GM13976 (cell line): ENCODE measurements at places on chromosomes 13 and 19.

GRCh38 chr13:76029706-76030105, 393.6 kb downstream of the LMO7 start:
- DNase-seq = no peak

DNA sequence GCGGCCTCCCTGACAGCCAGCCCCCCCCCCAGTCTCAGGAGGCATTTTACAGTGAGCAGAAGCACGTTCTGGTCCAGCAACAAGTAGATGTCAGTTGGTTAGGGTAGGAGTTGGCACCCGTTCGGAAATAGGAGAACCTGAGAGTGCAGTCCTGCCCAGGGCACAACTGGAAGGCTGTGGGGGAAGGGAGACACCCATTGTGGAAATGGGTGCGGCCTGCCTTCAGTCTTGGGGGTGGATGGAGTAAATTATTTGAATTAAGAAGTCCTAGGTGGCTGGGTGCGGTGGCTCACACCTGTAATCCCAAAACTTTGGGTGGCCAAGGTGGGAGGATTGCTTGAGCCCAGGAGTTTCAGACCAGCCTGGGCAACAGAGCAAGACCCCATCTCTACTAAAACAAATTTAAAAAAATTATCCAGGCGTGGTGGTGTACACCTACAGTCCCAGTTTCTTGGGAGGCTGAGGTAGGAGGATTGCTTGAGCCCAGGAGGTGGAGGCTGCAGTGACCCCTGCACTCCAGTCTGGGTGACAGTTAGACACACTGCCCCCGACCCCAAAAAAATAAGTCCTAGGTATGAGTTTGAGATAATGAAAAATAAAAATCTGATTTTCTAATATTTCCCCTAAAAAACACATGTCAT, 1.2 kb downstream of the CIRBP start:
- no peak for DNase-seq

DNA sequence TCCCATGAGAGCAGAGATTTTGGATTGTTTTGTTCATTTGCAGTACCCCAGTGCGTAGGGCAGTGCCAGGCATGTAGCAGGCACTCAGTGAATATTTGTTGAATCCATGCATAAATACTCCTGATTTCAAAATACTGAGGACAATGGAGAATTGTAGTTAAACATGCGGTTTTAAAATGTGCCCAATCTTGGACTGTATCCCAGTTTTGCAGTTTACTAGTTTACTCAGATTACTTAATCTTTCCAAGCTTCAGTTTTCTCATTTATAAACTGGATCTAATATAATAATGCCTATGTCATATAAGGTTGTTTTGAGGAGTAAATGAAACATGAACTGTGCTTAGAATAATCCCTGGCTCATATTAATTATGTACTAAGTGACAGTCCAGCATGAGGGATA, 39.0 kb downstream of the RCBTB2 start:
- DNase-seq = no peak

- no peak for DNase-seq
These were observed 22.4 kb upstream of the FFAR2 start for GRCh38 chr19:35425682-35426081.

GRCh38 chr19:40862333-40862732, 12.1 kb upstream of the CYP2A6 start:
- no peak for DNase-seq

- DNase-seq = peak; percentile 70
These were observed 21.4 kb upstream of the LILRA2 start for GRCh38 chr19:54551950-54552912.

DNA sequence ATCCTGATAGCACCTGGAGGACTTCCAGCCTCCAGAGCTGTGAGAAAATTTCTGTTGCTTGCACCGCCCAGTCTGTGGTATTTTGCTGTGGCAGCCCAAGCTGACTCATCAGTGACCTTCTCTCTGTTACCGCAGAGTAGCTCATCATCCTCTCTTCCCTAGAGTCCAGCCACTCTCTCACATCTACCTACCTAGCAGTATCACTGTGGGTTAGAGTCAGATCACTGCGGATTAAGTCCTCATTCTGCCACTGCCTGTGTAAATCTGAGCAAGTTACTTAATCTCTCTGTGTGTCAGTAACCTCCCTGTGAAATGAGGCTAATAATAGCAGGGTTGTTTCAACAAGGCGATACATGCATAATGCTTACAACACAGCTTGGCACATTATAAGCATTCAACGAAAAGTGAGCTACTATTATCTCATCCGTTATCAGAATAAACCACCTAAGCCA, 40.3 kb upstream of the USPL1 start:
- DNase-seq = peak; percentile 48

GRCh38 chr19:29650772-29651387, 14.4 kb upstream of the PLEKHF1 start:
- DNase-seq = no peak

DNA sequence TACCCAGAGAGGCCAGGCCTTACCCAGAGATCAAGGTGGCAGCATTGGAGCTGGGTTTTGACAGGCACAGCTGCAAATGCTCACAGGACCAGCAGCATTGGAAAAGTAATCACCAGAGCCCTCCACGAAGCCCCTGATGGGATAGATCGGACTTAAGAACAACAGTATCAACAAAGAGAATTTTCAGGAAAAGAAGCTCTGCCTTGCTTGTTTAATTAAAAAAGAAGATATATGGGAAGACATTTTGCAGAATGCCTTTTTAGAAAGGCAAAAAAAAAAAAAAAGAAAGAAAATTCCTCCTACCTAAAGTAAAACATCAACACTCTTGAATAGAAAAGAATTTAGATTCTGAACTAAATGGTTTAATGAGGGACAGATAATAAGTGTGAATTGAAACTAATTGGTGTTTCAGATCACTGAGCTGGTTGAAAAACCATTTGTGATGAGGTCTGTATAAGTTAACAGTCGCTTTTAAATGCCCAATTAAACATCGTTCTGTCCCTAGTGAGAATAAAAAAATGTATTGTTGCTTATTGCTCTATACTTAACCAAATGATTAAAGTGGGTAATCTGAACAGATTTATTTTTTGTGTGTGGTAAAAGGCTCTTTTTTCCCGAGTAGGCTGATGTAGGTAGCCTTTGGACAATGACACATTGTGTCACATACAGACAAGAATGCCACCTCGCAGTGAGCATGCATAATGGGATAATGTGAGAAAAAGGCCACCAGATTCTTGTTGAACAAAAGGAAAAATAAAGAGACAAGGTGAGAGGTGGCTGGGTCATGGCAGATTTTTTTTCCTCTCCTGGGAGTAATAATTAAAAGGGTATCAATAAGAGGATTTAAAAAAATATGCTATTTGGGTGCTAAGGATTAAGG, 93.0 kb upstream of the ARGLU1 start:
- DNase-seq = no peak
